Keratinocyte (primary cell): ENCODE measurements at places on chromosomes 4 and X.

- DNase-seq = no peak
Measured at GRCh38 chr4:9804918-9805317, 23.5 kb downstream of the DRD5 start.

GRCh38 chrX:39152106-39152649 lies 350.9 kb downstream of the MID1IP1 start:
- DNase-seq = no peak

DNA sequence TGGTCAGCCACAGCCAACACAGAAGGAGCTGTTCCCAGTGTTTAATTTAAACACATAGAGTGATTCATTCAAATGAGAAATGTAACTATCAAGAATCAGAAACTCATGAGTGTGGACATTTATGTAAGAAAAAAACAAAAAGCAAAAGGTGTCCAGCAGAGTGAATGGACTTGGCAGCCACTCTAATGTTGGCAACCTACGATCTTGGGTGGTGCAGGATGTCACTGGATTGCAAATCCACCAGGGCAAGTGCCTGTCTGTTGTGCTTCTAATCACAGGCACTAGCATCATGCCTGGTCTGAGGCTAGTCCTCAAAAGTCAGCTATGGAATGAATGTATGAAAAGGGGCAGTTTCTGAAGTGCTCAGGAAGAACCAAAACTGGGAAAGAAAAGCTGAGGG lies 277.7 kb upstream of the CLNK start:
- DNase-seq = no peak

DNA sequence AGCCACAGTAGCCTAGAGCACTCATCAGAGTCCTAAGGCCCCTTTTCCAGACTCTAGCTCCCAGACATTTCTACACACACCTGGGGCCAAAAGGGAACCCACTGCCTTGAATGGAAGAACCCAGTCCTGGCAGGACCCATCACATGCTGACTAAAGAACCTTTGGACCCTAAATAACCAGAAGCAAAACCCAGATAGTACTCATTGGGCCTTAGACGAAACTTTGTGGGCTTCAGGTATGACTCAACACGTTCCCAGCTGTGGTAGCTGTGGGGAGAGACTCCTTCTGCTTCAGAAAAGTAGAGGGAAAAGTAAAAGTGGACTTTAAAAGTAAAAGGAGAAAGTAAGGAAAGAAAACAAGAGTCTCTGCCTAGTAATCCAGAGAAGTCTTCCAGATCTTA lies 311.5 kb downstream of the OPHN1 start:
- DNase-seq = no peak

GRCh38 chr4:19756661-19757060 lies 495.0 kb upstream of the SLIT2 start:
- DNase-seq = no peak

- no peak for DNase-seq
Measured at GRCh38 chr4:74266081-74266480, 42.2 kb upstream of the EPGN start.

DNA sequence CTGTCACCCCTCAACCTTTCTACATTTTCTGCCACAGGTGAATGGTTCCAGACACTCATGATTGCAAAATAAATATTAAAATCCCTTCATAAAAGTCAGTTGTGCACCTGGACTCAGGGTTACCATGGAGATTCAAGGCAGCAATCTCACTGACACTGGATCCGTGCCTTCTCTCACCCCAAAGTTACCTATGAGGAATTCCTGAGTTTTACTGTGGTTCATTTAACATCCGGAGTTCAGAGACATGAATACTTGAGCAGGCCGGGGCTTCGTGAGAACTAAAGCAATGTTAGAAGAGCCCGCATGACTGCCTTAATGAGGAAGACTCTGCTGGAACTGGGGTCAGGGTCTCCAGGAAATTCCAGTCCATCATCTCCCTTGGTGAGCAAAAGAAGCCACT lies 12.5 kb upstream of the CLNK start:
- no peak for DNase-seq

DNA sequence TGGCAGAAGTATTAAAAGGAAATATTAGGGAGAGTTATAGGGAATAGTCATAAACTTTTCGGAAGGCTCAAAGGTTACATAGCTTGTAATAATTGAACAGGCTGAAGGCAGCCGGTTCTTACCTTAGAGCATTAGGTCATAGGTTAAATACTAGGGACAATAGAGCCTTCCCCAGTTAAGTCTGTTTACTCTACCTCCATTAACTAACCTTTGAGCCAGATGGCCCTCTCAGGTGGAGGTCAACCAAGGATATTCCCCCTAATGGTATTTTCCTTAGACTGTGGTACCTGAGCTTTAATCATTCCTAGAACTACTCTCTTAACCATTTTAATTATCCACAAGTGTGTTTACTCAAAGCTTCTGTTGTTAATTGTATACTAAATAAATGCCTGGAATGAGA lies 920.9 kb upstream of the PABPC4L start:
- DNase-seq = no peak

- no peak for DNase-seq
Measured at GRCh38 chr4:151250706-151251105, 26.3 kb upstream of the PRSS48 start.

GRCh38 chrX:145631461-145631951 lies 186.1 kb upstream of the SLITRK2 start:
- DNase-seq = no peak

DNA sequence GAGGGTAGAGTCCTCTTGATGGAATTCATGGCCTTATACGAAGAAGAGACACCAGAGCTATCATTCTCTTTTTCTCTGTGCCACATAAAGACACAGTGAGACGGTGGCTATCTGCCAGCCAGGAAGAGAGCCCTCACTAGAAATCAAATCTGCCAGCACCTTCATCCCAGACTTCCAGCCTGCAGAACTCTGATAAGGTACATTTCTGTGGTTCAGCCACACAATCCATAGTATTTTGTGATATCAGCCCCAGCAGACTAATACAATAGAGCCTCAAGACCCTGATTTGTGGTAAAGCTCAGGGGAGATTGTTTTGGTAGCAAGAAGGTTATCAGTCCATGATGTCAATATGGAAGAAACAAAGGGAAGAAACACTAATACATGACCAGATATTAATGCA lies 1213.2 kb downstream of the NLGN4X start:
- DNase-seq = no peak

DNA sequence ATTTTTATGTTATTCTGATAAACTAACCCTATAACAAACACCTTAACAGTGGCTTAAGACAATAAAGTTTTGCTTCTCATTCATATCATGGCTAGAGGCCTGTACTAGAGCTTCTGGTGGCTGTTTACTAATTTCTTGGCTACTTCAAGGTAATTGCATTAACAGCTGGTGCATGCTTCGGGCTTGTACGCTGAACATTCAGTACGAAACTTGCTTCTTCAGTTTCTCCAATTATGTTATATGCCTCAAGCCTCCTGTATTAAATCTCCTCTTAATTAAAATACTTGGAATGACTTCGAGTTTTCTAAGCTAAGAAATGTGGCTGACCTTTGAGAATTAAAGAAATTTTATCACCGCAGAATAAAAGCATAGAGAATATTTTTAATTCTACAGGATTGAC lies 138.9 kb upstream of the TRAM1L1 start:
- no peak for DNase-seq

- no peak for DNase-seq
Measured at GRCh38 chrX:30301963-30302362, 7.2 kb downstream of the NR0B1 start.

GRCh38 chrX:136847874-136848273 lies 32.7 kb downstream of the RBMX start:
- DNase-seq = no peak

- DNase-seq = no peak
Measured at GRCh38 chr4:47278631-47279030, 184.9 kb downstream of the COMMD8 start.

GRCh38 chr4:185734214-185734613 lies 77.8 kb downstream of the SORBS2 start:
- DNase-seq = no peak

- no peak for DNase-seq
Measured at GRCh38 chr4:147057611-147058190, 112.0 kb upstream of the TTC29 start.

DNA sequence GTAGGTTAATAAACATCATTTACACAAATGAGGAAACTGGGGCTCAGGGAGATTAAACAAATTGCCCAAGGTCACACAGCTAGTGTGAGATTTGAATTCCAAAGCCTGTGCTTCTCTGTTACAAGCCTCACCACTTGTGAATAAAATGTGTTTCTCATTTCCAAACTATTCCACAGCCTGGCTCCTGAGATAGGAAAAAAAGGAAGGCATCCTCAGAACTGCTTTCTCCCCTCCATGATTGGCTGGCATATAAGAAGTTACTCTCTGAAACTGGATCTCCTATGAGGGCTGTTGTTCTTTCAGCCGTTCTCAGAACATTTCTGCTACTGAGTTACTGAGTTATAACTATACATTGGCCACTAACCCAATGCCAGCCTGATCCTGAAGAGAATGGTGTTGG lies 237.9 kb downstream of the MAML3 start:
- DNase-seq = no peak

- no peak for DNase-seq
Measured at GRCh38 chr4:163042306-163042705, 124.4 kb downstream of the NAF1 start.

GRCh38 chrX:154602766-154603437 lies 16.2 kb downstream of the CTAG1B start:
- DNase-seq = no peak

- DNase-seq = no peak
Measured at GRCh38 chr4:139188648-139189416, 11.8 kb upstream of the ELF2 start.

GRCh38 chr4:70667740-70668535 lies 1.6 kb upstream of the JCHAIN start:
- no peak for DNase-seq

DNA sequence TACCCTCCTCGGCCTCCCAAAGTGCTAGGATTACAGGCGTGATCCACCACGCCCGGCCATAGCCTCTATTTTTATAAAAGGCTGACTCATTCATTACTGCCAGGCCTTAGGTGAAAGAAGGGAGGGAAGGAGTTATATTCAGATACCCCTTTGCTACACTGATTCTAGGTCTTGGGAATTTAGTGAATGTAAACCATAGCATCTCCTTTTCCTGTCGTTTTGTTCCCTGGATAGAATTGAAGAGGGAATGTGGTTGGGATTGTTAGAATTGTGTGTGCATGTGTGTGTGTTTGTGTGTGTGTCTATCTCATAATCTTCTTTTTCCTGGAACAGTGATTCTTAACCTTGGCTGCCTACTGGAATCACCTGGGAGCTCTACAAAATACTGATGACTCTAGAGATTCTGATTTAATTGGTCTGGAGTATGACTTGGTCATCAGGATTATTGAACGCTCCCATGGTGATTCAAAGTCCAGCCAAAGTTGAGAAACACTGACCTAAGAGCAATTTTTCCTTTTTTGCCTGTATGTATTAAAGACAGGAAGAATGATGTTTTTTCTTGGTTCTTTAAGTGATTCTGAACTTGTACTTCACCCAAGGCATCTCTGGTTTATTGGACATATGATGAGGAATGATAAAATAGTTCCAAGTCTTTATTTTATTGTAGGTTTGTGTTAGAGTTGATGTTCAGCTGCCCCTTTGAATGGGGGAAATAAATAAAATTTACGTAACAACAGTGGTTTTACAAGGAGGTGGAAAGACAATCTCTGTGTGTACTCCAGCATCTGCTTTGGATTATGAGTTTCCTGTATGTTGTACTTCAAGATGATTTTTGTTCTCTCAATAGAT lies 37.0 kb downstream of the NAP1L5 start:
- no peak for DNase-seq

- no peak for DNase-seq
Measured at GRCh38 chr4:120317713-120318112, 251.1 kb upstream of the MAD2L1 start.

DNA sequence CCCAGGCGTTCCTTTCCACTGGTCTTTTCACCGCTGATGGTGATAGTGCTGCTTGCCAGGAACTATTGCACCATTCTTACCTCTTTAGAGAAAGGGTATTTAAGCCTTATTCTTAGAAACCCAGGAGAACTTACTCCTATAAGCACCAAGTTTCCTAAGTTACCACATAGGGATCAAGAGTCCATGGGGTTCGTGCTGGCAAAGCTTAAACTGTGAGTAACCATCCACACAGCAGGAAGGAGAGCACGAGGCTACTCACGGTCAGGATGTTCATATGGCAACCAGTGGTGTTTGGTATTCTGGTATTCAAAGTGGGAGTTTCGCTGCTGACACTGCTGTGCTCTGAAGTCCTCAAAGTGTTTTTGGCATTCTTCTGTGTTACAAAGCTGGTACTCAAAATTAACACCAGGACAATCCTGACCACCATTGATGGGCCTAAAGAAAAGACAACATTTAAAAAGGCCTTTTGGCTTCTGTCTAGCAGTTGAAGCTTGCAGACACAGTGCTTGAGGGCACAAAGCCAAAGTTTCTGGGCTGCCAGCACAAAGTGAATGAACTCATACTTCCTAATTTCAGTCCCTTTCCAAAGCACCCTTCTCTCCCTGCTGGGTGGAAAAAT lies 256.9 kb downstream of the ADAMTS3 start:
- DNase-seq = no peak

DNA sequence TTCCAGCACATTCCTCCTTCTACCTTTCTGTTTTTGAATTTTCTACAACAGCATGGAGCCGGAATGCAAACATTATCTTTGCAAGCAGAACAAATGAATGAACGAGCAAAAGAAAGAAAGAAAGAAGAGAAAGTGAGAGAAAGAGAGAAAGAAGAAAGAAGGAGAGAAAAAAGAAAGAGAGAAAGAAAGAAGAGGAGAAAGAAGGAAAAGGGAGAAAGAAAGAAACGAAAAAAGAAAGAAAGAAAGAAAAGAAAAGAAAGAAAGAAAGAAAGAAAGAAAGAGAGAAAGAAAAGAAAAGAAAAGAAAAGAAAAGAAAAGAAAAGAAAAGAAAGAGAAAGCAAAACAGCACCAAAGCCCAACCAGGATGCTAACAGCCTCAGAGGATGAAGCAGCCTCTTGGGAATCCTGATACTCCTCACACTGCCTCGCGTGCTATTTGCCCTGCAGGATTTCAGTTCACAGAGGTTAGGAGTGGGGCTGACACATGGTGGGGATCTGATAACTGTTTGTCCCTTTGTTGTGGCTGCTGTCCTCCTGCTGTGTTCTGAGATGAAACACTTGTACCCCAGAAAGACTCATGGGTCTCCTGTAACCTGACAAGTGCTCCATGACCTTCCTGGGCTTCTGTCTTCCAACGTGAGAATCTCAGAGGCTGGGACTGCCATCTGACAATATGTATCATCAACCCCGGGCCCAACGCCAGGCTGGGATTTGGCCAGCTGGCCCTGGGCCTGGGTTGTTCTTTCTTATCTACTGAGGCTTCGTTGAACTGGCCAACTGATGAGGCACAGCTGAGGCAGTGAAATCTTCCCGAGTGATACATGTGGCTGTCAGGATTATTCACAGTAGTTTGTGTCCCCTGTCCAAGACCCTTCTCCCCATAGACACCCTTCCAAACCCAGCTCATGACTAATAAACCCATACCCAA lies 61.0 kb downstream of the SEPSECS start:
- no peak for DNase-seq

GRCh38 chrX:108696690-108697089 lies 39.7 kb downstream of the IRS4 start:
- DNase-seq = no peak

DNA sequence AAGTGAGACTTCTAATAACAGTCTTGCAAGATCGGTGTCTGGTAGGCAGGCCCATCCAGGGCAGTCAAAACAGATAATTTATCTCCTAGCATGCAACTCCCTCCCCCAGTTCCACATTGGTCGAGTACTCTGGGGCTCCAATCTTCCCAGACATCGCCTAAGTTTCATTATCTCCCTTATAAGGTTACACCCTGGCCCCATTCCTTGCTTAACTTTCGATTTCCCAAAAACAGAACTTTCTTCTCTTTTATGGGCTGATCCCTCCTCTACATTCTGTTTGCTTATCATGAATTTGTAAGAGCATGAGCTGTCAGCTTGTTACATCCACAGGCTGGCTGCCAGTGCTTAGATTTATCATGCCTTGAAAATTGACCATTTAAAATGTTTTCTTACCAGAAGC lies 471.3 kb downstream of the TECRL start:
- no peak for DNase-seq
